ENCODE measurements at places on chromosomes 5 and 9.

GRCh38 chr9:105154723-105155191, 89.7 kb upstream of the SLC44A1 start:
- no peak for DNase-seq

DNA sequence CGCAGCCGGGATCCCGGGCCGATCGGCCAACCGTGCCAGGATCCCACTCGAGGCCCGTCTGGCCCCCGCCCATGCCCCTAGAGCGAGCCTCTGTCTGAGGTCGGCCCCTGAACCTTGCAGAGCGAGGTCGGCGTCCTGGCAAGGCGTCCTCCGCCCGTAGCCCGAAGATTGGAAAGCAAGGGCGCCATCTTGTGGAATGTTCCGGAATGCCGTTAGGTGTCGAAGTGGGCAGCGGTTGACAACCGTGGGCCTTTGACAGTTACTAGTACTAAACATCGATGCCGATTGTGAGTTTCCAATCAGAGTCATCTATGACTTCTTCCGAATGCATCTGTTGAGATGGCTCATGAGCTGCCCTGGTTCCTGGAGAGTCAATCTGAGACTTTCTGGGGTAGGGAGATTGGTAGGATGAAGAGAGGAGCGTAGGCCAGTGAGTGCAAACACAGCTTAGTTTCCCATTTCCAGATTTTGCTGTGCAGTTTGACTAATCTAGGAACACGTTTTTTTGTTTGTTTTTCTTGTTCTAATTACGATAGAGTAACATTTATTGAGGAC, 923 bp upstream of the PLK2 start:
- peak; percentile 85 for DNase-seq

- no peak for DNase-seq
Observed at GRCh38 chr5:11928909-11929308, 24.7 kb upstream of the CTNND2 start.

- DNase-seq = no peak
Observed at GRCh38 chr9:95901506-95901905, 26.0 kb downstream of the ERCC6L2 start.

DNA sequence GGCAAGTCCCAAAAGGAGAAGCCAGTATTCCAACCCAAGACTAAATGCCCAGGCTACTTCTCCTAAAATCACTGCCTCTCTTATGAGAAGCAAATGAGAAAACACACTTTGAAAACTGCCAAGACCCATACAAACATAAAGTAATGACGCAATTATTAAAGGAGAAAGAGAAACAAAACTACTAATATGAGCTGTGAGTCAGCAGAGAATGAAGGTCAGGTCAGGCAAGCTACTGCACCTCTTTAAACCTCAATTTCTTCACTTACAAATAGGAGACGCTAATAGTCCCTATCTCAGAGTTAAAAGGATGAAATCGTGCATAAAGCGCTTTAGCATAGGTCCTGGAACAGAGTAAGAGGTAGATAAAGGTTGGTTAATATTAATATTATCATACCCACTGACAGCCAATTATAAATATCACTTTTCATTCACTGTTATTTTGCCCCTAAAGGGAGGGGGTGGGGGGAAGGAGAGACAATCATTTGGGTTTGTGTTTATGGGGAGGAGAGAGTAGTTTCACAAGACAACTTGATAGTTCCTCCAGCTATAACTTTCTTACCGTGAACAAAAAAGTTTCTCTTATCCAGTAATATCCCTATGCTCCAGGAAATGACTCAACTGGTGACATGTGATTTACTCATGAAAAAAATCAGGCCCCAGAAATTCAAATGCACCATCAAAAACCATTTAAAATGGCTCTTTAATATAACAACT, 3.6 kb downstream of the PSMB7 start:
- DNase-seq = no peak

DNA sequence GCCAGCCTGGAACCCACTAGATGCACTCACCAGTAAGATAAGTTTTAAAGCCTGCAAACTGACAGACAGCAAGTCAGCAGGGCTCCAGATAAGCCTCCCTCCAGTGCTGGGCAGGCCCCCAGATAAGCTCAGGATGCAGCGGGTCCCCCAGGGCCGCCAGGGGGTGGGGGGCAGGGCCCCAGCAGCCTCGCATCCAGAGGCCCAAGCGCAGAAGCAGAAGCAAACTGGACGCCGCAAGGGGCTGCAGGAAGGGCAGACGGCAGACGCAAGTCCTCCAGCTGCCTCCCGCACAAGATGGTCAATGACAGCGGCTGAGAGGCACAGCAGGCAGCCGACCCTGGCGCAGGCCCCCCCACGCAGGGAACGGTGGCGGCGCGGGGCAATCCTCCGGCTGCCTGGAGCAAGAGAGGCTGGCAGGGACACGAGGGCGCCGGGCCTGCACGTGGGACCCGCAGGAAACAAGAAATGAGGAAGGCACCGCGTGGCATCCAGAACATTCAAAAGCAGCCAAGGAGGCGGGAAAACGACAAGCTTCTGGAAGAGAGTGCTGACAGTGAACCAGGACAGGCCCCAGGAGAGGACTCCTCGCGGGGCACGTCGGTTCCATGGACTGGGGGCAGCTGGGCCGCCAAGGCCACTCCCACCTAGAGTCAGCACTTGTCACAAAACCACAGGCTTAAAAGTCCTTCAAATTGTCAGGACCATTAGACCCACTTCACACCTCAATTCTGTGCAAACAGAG, 49.8 kb downstream of the ROR2 start:
- DNase-seq = no peak

DNA sequence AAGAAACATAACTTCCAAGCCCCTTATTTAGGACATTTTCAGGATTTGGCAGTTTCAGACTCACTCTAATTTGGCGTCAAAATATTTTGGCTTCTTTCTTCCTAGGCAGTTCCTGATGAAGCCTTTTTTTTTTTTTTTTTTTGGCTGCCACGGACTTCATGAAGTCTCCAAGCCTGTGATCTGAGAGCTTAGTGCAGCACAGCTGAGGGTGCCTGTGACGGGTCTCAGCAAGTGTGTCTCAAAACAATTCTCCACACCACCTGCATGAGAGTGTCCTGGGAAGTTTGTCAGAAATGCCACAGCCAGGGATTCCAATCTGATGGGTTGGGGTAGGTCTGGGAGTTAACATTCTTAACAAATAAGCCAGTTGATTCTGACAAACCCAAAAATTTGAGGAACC, 6.0 kb upstream of the ESM1 start:
- DNase-seq = no peak

DNA sequence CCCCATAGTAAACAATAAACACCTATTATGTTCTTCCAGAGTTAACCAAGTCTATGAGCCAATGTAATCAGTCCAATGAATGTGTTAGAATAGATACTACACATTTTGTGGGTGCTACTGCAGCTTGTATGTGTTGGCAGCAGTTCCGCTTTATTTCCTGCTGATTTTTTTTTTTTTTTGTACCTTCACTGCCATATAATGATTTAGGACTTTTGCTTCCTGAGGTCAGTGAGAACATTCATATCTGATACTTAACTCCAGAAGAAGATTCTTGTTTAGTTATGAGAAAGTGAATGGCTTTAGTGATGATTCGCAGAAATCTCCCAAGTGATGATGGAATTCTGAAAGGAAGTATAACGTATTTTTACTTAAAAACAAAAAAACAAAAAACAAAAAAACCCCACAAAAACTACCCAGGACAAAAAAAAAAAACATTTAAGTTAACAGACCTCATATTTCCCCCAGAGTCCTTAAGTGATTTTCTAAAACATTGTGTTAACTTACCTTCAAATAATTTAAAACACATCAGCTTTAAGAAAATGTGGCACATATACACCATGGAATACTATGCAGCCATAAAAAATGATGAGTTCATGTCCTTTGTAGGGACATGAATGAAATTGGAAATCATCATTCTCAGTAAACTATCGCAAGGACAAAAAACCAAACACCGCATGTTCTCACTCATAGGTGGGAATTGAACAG, 24.7 kb upstream of the LMNB1 start:
- DNase-seq = no peak

DNA sequence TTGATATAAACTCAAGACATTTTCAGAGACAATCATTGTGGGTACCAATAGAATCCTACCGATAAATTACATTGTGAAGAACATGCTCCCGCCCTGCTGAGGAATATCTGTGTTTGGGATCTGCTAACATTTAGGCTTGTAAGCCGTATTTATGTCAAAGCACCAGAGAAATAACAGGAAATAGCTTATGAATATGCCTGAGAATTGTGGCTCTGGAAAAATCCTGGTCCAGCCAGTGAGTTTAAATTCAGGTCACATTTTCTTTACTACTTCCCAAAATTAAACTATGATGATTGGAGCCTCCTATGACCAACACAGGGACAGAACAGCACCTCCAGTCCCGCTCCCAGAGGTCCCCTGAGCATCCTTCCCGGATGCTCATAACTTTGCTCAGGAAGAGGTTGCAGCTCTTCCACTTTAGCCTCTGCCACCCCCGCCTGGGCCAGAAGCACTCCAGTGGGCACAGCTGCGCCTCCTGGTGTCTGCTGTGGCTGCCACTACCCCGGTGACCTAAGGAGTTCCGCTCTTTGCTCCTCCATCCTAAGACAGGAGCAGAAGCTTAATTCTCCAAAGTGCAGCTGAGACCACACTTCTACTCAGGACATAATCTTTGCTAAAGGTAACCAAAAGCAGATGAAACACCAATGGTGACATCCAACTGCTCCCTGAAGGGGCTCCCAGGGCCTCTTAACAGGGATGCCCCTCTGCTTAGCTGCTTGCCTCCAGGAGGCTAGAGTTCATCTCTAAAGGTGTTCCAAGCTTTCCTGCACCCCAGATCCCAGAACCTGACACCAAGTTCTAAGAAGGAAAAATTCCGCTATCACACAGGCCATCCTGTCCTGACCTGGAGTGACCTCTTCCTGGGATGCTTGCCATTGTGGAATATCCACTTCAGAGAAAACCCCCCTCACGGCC, 58.8 kb downstream of the SLC1A1 start:
- no peak for DNase-seq

DNA sequence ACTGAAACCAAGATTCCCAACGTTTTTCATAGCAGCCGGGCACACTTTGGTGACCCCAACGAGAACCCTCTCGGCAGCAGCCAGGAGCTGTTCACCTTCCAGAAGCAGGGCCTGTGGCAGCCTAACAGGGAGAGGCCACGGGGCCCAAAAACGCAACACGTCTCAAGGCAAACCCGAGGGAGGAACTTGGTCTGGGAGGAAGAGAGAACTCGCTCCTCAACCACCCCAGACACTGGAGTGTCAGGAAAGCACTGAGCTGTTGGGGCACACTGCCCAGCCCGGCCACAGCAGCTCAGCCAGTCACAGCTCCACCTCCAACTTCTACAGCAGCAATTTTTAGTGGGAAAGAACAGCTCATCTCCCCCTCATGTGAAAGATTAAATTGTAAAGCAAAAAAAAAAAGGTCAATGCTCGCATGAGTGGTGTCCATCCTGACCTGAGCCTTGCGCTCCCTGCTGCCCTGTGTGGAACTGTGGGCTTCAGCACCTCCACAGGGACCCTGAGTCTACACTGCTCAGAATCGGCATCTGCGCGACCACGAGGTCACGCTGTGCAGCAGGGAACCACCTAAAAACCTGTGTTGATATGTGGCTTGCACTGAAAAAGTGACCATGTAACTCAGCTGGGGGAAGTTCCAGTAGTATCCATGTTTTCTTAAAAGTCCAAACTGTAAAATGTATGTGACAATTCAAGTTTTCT, 55.0 kb downstream of the IPPK start:
- no peak for DNase-seq

GRCh38 chr5:143913008-143913752, 101.2 kb downstream of the HMHB1 start:
- DNase-seq = no peak

- no peak for DNase-seq
Observed at GRCh38 chr5:89191374-89191773, 308.4 kb upstream of the MEF2C start.

DNA sequence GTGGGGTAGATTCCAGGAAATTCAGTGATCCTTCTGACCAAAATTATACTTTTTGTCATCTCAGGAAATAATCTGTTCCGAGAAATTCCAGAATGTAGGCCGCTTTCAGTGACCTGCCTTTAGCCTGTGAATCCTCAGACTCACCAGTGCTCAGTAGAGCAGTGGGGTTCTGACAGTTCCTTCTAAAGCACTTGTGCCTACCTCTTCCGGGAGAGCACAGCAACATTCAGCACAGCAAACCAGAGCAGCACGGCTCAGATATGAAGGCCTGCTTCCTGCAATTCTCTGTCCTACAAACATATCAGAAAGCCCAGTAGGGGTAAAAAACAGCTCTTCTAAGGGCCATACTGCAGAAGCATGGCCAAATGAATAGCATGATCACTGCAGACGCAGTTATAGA, 15.0 kb downstream of the FANCC start:
- DNase-seq = no peak

DNA sequence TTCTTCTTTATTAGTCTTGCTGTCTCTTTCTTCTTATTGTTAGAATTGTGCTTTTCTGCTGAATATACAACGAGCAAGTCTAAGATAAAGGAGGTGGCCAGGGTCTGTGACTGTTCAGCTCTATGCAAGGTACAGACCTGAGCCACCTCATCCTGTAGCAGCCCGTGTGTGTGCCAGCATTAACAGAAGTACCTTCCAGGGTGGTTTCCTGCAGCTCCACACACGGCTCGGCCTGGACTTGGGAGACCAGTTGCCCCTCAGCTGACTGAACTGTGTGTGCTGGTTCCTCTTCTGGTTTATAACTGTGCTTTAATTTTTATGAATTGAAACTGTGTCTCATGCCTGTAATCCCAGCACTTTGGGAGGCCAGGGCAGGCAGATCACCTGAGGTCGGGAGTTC, 70.5 kb downstream of the FBXL7 start:
- DNase-seq = no peak

GRCh38 chr9:74478606-74479005, 18.5 kb upstream of the RORB start:
- no peak for DNase-seq

GRCh38 chr9:5886114-5886939, 4.4 kb upstream of the MLANA start:
- DNase-seq = peak; percentile 71

GRCh38 chr5:107524111-107524510, 146.6 kb downstream of the EFNA5 start:
- DNase-seq = no peak

GRCh38 chr9:121277026-121277425, 9.1 kb downstream of the GSN start:
- DNase-seq = no peak

GRCh38 chr9:98960409-98960808, 16.7 kb downstream of the COL15A1 start:
- DNase-seq = no peak

GRCh38 chr5:2549354-2549753, 202.1 kb downstream of the IRX2 start:
- no peak for DNase-seq
